ENCODE measurements at places on chromosomes 6 and 20.
A peak's percentile ranks its signal among the peaks of the same experiment; 100 is the strongest.

DNA sequence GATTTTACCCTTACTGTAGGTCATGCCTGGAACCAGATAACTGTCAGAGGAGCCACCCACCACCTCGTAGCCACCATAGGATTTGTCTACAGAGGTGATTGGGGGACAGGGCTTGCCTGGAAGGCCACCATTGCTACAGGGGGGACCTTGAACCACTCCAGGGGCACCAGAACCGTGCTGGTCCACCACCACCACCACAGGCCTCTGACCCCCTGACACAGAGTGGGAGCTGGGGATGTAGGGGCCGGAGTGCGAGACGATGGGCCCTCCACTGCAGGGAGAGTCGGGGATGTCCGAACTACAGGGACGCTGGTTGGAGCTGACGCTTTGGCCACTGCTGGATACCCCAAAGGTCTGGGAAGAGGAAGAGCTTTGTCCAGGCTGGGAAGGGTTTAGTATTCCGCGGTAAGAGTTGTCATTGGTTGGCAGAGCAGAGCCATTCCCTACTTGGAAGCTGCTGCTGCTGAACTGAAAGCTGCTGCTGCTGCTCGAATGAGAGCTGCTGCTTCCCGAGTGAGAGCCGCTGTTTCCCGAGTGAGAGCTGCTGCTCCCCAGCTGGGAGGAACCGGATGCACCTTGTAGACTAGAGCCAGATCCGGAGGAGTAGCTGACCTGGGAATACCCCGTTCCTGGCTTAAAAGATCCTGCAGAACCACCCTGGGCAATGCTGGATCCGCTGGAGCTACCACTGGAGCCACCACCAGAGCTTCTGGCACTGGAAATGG lies 2.2 kb downstream of the PSORS1C1 start:
- DNase-seq, result no peak

GRCh38 chr6:166435574-166435973 lies 52.8 kb upstream of the MPC1 start:
- DNase-seq, result peak; percentile 31

DNA sequence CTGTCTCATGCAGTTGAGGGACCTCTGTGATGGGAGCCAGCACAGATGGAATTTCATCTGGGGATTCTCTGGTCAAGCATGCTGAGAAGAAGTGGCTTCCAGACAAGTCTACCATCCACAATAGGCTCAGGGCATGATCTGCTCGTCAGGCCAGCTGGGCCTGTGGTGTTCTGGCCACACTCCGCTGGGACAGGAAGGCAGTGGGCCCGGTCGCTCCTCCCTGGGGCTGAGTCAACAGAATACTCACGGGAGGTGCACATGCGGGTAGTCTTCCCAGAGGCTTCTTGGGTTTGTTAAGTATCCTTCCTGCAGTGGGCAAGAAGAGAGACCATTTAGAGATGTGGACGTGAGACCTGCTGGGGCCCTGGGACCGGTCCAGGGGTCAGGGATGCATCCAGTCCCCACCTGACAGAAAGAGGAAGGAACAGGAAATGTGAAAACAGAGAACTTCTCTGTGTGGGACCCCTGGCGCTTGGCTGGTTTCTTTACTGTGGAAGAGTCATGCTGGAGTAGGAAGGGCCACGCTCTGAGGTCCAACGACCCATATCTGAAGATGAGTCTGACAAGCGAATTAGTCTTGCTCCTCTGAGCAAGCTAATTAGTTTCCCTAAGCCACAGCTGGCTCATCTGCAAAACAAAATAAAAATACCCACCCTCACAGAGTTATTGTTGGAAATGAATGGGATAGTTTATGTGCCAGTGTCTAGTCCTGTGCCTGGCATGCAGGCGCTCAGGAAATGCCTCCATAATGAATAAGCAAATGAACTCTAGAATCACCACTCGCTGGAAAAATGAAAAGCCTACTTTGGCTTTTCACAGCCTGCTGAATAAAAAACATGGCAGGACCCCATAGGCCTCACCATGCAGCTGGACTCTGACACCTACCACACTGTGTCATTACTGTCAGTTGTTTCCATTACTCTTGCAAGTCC lies 67.3 kb downstream of the TRAM2 start:
- DNase-seq, result no peak

DNA sequence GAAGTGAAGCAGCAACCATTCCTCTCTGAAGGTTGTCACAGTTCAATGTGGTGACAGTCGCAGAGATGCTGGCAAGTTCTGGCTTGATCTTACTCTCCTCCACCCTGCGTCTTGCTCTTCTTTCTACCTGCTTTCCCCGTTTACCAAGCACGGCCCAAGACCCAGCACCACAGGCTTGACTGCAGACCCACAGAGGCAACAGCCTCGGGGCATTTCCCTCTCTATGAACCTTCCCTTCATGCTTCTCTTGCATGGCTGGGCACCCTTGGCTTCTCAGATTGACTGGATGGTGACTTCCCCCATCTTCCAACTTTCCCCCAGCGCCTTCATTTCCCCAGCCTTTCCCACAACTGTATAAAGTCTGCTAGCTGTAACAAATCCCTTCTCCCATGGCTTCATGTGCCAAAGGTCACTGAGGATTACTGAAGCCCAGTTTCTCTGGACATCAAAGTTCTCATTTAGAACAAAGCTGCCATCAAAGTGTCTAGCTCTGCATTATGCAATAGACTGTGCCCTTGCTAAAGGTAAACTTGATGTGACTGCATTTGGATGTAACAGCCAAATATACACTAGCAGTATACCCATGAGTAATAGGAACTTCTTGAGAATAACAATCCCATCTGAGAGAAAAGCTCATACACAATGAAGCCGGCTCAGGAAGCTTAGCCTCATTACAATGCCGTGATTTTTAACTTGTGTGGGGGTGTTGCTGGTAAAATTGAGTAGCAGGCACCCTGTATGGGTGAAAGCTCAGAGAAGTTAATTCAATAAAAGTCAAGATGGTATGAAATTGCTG lies 723.1 kb upstream of the FLRT3 start:
- no peak for DNase-seq

GRCh38 chr6:138724015-138724414 lies 49.6 kb upstream of the CCDC28A start:
- peak; percentile 55 for DNase-seq

DNA sequence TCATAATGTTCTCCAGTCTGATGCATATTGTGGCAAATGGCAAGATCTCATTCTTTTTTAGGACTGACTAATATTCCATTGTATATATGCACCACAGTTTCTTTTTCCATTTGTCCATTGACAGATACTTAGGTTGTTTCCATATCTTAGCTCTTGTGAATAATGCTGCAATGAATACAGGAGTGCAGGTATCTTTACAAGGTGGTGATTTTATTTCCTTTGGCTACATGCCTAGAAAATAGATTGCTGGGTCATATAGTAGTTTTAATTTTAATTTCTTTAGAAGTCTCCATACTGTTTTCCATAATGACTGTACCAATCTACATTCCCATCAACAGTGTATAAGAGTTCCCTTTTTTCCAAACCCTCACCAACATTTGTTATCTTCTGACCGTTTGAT lies 97.5 kb downstream of the TRMT11 start:
- DNase-seq, result no peak

DNA sequence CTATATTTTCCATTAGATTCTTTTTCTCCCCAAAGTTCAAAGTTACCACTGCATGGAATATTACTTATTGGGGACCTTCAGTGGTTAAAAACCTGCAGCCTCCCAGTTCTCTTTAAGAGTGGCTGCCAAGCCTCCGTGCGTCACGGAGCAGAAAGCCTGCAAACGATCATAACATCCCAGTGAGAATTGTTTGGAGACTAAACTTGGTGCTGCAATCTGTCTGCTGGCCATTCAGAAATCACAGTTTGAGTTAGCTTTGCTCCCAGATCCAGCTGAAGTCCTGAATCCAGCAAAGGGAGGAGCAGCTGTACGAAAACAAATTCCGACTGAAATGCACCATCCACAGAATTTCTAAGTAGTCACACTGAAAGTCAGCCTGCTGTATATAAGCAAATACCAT lies 213.5 kb upstream of the PDE10A start:
- no peak for DNase-seq

DNA sequence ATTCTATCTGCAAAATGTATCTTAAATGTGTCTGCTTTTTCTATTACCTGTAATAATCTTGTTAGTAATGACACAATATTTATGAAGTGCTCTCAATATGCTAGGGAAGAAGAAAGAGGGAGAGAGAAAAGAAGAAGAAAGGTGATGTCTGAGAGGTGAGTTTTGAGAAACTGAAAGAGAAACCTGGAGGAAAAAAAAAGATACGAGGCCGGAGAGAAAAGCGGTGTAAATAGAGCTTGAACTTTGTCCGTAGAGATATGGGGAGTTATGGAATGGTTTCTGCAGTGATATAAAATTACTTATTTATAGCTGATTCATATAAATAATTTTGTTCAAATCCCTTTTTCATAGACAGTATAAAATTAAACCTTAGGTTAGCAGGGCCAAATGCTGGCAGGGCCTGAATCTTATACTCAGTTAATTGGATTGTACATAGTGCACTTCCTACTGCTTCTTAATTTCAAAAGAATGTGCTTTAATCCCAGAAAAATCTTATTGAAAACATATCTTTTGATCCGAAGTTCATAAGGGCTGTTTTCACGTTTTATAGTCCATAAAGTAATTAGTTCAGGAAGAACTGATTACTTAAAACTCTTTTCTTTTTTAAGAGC lies 43.0 kb downstream of the MYB start:
- DNase-seq, result no peak

DNA sequence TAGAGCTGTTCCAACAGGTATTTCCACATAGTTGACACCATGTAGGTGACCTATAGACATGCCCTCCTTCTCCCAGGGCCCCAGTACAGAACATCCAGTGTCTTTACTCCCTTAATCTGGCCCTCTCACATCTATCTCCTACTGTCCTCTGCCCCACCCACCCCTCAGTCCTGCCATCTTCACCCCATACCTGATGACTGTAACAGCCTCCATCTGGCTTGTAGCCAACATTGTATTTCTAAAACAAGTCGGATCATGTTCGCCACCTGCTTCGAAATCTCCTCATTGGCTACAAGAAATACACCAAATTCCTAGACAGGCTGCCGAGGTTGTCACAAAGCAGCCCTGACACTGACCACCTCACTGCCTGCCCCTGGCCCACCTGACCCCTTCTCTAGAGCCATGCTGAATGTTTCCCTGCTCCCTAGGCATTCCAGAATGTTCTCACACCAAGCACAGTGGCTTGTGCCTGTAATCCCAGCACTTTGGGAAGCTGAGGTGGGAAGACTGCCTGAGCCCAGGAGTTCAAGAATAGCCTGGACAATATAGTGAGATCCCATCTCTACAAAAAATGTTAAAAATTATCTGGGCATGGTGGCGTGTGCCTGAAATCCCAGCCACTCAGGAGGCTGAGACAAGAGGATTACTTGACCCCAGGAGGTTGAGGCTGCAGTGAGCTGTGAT lies 6.0 kb downstream of the ZC3H12D start:
- no peak for DNase-seq

- no peak for DNase-seq
Measured at GRCh38 chr20:63241272-63241671, 5.6 kb downstream of the BIRC7 start.

DNA sequence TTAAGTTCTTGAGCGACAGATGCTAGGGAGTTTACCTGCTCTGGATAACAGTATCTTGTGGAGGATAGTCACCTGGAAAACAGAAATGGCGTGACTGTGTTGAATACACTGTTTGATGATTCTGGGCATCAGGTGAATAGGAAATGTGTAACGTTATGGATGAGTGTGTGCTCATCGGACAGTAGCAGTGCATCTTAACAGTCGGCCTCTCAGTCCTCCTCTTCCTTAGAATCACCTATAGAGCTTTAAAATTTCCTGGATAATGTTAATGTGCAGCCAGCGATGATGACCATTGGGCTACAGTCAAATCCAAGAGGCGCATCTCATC lies 217.7 kb downstream of the OR2B2 start:
- no peak for DNase-seq

GRCh38 chr6:38187811-38188590 lies 368.5 kb downstream of the ZFAND3 start:
- DNase-seq, result no peak

- no peak for DNase-seq
Measured at GRCh38 chr20:63597651-63598478, 23.8 kb upstream of the HELZ2 start.

GRCh38 chr20:16654858-16655535 lies 74.8 kb upstream of the SNRPB2 start:
- no peak for DNase-seq

GRCh38 chr6:83252719-83253118 lies 59.6 kb downstream of the RWDD2A start:
- no peak for DNase-seq

GRCh38 chr6:43714311-43715055 lies 26.9 kb upstream of the MRPS18A start:
- DNase-seq, result no peak

DNA sequence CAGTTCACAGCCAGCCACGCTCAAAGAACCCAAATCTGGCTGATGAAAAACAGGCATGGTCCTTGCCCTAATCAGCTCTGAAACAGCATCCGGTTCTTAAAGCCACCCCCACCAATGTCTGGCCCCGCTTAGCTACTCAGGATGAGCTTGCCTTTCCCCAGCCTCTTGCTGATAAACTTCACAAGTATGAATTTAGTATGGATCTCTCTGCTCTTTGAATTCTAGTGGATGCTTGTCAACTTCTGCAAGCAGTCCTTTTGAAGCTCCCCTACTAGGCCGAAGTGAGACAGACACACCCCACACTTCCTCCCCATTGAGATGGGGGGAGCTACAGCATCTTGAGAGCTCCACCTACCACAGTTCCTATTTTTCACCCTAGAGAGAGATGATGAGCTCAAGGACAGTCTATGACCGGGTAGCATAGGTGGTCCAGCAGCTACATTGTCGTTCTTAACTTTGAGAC lies 36.7 kb downstream of the EBF4 start:
- peak; percentile 9 for DNase-seq

DNA sequence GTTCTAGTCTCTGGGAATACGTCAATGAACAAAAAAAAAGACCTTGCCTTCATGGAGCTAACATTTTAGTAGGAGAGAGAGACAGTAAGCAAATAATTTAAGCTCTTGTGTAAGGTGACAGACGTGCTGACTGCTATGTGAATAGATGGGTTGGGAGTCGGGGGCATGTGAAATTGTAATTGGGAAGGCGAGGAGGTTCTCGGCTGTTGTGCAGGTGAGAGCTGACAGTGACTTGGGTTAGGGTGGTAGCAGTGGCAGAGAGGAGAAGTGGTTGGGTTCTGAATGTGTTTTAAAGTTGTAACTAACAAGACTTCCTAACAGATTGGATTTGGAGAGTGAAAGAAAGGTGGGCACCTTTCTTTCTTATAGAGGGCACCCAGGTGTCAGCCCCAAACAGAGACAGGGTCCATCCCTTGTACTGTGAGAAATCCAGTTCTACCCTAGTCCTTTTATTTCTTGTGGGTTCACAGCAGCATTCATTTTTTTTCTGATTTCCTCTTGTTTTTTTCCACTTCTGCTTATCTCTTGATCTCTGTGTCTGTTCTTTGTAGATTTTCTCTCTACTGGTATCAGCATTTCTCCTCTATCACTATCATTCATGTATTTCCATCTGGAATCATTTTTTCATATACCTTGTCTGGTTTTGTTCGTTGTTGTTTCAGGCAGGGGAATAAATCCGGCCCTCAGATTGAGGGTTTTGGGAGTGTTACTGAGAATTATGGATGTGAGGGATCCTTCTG lies 15.4 kb upstream of the MYLK2 start:
- DNase-seq, result no peak

All from inflammatory macrophage treated with lipopolysaccharide for 4 hours (primary cell).